ENCODE measurements at places on chromosomes 2 and 18.

DNA sequence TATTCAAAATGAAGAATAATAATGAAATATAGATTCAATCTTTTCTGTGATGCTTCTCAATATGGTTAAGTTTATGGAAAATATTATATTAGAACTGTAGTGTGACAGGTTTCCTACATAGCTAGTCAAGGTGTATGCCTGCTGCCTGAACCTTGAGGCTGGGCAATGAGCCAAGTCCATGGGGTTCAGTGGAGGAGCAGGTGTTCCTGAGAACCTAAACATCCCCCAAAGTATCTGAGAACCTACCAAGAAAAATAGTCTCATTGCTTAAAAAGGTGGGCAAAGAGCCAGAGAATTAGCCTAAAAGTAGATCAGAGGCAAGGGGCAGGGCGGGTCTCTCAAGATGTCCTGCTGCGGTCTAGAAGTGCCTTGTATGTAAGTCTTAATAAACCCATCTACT lies 185.9 kb upstream of the SPHKAP start:
- DNase-seq, result no peak

DNA sequence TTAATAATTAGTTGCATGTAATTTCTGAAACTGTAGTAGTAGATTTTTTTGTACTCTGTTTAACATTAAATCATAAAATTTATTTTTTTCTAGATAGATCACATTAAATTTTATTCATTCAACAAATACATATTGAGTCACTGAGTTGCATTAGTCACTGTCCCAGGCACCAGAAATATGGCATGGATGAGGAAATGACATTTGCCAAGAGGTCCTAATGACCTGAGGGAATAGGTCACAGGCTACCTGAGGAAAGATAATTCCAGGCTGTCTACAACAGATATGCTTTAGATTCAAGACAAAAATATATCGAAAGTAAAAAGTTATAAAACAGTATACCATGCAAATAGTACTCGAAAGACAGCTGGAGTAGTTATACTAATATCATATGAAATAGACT lies 852.4 kb upstream of the ACVR2A start:
- DNase-seq, result no peak

GRCh38 chr2:5677133-5677532 lies 15.1 kb upstream of the SOX11 start:
- no peak for DNase-seq

DNA sequence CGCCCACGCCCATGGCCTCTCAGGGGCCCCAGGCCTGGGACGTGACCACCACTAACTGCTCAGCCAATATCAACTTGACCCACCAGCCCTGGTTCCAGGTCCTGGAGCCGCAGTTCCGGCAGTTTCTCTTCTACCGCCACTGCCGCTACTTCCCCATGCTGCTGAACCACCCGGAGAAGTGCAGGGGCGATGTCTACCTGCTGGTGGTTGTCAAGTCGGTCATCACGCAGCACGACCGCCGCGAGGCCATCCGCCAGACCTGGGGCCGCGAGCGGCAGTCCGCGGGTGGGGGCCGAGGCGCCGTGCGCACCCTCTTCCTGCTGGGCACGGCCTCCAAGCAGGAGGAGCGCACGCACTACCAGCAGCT lies 2.4 kb downstream of the B3GNT7 start:
- no peak for DNase-seq

DNA sequence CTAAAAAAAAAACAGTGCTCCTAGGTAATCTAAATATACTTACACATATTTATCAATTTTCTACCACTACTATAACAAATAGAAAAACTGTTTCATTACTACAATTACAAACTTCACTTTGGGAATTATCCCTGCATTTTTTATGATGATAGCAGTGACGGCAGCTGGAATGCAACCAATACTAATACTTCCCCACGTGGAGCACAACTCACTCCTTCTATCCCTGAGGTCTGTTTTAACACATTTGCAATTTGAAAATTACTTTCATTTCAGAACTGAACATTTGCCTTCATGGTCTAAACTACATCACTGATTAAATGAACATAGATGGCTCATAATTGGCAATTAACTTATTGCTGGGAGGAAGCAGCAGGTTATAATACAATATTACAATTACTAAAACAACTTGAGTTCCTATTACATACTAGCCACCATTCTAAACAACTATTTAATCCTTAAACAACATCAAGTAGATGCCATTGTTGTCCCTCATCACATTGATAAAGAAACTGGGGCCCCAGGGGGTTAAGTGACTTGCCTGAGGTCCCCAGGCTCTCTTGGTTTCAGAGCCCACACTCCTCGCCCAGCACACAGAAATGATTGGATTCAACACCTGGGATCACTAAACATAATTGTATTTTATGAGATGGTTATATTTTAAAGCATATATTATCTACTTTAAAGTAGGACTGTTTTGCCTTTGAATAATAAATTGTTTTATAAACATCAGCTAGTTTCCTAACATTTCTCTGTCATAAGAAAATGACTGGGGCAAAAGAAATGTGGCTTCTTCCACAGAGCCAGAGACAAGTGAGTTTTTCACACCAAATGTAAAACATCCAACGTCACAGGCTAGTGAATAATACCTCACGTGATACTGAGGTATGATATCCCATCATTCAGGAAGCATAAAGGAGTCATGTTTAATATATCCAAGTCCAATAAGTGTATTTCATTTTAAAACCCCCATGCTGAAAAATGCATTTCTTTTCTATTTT lies 6.2 kb downstream of the COLEC12 start:
- DNase-seq, result no peak

DNA sequence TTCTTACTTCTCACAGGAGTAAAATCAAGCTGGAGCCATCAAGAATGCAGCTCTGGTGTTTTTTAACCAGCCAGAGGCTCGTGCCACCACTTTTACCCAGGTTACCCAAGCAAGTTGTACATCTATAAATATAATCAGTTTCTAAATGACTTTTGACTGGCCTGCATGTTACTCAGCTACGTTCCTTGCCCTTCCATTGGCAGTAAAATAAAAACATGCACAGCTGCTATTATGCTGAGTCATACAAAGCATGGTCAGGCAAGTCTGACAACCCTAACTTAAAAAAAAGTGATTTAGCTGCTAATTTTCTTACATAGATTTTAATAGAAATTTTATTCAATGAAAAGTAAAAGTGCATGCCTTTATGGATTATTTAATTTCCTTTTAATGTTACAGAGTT lies 111.7 kb upstream of the CSRNP3 start:
- no peak for DNase-seq

DNA sequence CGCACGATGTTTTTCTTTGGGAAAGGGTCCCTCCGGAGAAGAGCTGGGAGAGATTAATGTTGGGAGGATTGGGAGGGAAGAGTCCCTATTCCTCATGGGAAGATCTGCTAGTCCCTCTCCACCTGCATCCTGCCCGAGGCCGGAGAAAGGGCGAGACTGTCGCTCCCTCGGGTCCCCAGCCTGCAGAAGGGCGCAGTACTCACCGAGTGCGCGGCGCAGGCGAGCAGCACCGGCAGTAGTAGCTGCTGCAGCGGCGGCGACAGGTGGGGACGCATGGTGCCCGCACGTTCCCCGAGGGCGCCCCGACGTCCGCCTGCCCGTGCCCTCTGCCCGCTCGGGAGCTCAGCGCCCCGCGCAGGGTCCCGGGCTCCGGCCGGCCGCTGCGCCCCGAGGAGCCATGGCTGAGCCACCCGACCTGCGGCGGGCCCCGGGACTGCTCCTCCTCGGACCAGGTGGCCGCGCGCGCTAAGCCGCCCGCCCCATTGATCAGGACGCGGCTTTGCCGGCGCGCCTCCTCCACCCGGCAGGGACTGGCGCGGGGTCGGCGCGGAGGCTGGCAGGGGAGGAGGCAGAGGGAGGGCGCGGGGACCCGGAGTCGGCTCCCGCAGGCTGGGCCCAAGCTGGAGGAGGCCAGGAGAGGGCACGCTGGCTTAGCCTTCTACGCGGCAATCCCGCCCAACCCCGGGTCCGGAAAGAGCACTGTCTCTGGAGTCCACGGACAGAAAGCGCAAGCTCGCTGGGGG lies at the start of gene SCTR:
Gene SCTR (minus strand): TSS at position 532 of the 743 bp plus-strand sequence. CDS start 257 bp downstream, at position 275.
- DNase-seq, result no peak

DNA sequence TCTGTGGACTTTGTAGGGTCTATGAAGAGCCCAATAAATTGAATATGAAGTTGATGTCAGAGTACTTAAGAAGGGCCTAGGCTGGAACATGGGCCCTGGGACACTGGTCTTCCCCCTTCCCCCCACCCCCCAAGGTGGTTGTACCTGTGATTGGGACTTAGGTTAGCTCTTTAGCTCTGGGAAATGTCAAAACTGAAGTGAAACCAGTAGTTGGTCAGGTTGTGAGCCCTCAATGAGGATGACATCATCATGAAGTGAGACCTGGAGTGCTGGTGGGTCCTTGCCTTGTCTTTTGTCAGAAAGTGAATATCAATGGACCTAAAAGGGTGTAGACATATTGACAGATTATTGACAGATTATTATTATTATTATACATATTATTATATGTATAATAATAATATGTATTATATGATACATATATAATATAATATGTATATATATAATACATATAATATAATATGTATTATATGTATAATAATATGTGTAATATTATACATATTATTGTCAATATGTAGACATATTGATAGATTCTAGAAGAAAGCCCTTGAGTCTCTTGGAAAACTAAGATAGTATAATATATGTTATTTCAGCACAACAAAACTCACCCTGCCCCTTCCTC lies 5.4 kb downstream of the MARS2 start:
- DNase-seq, result no peak

DNA sequence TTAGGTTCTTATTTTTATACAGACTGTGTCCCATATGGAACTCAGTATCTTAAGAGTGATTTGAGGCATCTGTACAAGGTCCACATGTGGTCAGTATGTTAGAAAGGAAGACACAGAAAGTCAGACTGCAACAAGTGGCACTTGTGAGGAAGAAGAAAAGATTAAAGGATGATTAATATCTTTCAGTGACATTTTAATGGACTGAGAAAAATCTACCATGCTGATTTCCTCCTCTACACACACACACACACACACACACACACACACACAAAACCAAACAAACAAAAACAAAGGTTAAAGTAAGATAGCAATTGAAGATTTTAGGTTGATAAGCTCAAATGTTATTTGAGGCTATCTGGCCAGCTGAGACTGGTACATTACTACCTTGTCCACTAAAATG lies 94.5 kb upstream of the CHRNA1 start:
- DNase-seq, result no peak

- DNase-seq, result no peak
Observed at GRCh38 chr2:74778381-74779264, 55.3 kb upstream of the HK2 start.

DNA sequence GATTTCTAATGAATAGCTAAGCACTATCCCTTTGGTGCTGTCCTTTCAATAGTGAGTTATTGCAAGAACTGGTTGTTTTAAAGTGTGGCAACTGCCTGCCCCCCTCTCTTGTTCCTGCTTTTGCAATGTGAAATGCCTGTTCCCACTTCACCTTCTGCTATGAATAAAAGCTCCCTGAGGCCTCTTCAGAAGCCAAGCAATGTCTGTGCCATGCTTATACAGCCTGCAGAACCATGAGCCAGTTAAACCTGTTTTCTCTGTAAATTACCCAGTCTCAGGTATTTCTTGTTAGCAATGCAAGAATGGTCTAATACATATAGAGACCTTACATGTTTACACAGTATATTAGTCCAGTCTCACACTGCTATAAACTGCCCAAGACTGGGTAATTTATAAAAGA lies 15.0 kb upstream of the METTL21A start:
- DNase-seq, result no peak

- DNase-seq, result no peak
Observed at GRCh38 chr2:212725180-212725579, 186.6 kb upstream of the ERBB4 start.

- DNase-seq, result no peak
Observed at GRCh38 chr2:137228566-137228965, 463.2 kb downstream of the THSD7B start.

- no peak for DNase-seq
Observed at GRCh38 chr2:132597831-132598230, 72.2 kb downstream of the LYPD1 start.

DNA sequence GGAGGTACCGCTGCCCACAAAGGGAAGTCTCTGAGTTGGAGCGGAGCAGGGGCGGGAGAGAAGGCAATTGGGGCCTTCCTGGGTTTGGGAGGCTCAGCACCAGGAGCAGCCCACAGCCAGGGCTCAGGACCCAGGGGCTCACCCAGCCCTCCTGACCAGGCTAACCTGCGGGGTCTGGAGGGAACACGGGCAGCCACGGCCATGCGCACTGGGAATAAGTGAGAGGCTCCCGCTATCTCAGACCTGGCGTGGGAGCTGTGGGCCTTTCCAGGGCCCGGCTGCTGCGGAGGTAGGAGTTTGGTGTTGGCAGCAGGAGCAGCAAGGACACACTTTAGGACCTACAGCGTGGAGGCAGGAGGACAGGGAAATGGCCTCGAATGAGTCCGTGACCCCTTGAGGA lies 69.0 kb downstream of the RRM2 start:
- no peak for DNase-seq

DNA sequence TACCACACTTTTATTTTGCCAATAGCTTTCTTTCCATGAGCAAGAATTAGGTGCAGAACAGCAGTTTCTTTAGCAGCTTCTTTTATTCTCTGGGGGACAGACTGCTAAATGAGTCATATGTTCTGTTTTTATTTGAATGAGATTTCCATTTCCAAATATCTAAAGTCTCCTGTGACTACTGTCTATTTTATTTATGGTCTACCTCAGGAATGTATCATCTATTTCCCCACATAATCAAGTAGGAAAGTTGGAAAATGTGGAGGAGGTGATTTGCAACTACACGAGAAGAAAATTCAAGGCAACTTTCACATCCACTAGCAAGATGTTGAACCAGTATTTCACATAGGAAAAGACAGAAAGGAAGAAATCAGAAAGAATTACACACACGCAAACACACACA lies 139.9 kb upstream of the MEX3C start:
- DNase-seq, result no peak

DNA sequence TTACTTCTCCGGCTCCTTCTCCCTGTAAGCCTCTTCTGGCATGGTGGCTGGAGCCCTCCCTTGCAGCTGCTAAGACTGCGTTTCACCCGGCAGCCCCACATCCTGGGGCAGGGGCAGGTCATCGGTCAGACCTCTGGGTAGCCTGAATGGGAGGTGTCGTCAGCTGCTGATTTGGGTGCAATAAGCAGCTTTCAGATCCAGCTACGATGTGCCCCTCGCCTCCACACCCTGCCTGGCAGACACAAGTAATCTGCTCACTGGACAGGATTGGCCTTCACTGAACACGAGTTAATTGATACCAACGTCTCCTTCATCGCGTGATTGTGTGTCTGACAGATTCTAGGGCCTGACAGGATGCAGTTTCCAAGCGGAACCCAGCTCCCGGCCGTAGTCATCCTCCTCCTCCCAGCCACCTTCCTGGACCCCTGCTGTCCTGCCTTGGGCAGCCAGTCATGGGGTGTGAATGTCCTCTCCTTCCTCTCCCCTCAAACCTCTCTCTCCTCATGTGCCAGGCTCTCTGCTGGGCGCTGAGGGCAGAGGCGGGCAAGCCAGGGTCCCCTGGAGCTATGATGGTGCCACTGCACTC lies 18.9 kb upstream of the PDIA6 start:
- DNase-seq, result no peak

GRCh38 chr2:186848873-186849578 lies at the start of gene ZSWIM2:
Gene ZSWIM2, minus strand, starts transcription at chr2:186849170. Its CDS starts 40 bp downstream, at chr2:186849130.
- DNase-seq, result no peak

- DNase-seq, result no peak
Observed at GRCh38 chr2:37366773-37367172, 22.3 kb downstream of the QPCT start.
